ENCODE measurements at places on chromosomes 4 and X. TPM values are rescaled to one million over a fixed set of nuclear protein-coding genes. Genes with fewer than 3 reads are reported as not detected.
A peak's percentile ranks its signal among the peaks of the same experiment; 100 is the strongest.

GDI1 gene
- 144 TPM for total RNA-seq

WNK3 gene
- 17.2 TPM for total RNA-seq

ALAS2 gene
- total RNA-seq: not detected

POF1B gene
- total RNA-seq: 1.5 TPM

GRCh38 chr4:150012851-150013360 is 65.3 kb upstream of the DCLK2 start:
- no peak for DNase-seq

GRCh38 chr4:88828842-88829571 is 131.4 kb upstream of the NAP1L5 start:
- DNase-seq: no peak

GRCh38 chrX:134670134-134670924 is 12.1 kb upstream of the PLAC1 start:
- no peak for DNase-seq

DNA sequence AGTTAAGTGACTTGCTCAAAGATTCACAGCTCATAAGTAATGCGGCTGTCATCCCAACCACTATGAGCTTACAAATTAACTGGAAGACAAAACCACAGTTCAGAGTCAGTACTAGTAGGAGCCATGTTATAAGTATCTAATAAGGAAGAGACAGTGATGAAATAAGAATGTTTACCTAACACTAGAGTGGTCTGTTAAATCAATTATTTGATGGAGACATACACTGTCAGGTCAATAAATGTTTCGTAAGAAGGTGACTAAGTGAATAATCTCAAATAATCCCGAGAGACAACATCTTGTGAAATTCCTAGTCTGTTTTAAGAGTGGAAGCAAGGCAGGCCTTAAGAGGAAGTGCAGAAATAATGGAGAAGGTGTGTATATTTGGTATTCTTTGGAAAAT is 25.8 kb upstream of the AMELX start:
- no peak for DNase-seq

DNA sequence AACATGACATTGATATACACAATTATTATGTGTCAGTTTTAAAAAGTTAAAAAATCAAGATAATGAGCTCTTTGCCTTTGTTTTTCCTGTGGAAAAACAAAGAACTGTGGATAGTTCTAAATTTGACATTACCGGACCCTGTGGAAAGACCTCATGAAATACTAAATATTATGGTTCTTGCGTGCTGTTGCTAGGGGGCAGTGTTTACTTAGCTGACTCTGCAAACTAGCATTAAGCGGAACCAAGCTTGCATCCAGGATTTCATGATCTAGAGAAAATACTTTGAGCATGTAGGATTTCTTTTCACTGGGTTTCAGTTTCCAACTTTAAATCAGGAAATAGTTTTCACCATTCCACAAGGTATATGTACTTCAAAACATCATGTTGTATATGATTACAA is 33.6 kb downstream of the CLCN4 start:
- no peak for DNase-seq

- no peak for DNase-seq
These were observed 88.9 kb upstream of the PDLIM3 start for GRCh38 chr4:185624259-185624589.

DNA sequence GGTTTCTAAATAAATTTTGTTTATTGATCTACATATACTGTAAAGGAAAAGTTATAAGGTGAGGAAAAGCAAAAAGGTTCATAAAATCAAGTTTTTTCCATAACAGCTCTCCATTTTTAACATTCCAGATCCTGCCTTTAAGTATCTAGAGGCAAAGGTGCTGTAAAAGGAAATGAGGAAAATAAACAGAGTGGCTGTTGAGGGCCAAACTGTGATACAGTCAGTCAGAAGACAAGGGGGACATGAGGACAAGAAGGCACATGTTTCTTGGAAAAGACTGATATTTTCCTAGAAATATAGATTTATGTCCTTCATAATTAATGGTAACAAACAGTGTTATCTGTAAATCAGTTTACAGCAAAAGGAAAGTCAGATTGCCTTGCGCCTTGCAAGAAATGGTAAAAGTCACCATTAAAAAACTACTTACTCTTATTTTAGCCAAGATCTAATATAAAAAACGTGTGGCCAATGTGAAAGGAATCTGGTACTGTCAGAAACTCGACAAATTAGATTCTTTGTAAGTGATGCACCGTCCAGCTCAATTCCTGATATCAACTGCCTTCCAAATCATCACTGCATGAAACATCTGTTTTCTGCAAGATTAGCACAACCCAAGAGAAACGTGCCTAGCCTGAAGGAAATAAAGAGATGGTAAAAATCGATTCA is 34.0 kb upstream of the VEGFD start:
- DNase-seq: no peak

GRCh38 chr4:168831919-168832762 is 177.9 kb downstream of the CBR4 start:
- DNase-seq: peak; percentile 72

- DNase-seq: no peak
These were observed 33.8 kb upstream of the TRIM2 start for GRCh38 chr4:153170407-153170806.

DNA sequence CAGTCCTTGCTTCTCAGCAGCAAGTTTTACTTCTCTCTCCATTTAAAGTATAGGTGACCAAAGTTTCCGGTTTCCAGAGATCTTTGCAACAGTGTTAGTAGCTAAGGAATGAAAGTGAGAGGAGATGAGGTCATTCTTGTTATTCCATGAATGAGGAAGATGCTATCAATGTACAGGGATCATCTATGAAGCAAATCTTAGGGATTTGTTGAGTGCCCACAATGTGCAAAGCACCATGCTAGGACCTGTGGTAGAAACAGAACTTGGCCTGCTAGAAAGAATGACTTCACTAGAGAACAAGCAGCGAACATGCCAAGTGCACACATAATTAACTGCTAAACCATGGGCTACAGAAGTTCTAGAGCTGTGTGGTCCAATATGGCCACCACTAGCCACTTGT is 112.5 kb downstream of the MID1 start:
- DNase-seq: no peak

DNA sequence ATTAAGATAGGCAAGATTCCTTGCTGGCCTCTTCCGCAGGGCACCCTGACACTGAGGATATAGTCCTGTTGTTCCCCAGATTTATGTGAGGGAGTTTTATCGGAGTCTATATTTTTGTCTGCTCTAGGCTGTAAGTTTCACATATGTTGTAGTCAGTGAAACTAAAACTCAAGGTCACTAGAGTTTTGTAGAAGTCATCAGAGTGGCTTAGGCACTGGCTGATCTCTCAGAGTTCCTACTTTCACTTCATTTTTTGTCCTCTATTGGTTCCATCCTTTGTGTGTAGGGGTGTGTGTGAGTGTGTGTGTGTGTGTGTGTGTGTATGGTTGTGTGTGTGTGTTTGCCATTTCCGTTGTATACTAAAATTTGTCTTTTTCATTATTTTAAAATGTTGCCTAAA is 577.5 kb downstream of the IQCM start:
- DNase-seq: no peak

GRCh38 chr4:173014113-173014558 is 154.5 kb upstream of the GALNT7 start:
- no peak for DNase-seq

All from mesothelial cell of epicardium (in vitro differentiated cells).